AG20443 (cell line): ENCODE measurements at places on chromosomes 4 and X.

DNA sequence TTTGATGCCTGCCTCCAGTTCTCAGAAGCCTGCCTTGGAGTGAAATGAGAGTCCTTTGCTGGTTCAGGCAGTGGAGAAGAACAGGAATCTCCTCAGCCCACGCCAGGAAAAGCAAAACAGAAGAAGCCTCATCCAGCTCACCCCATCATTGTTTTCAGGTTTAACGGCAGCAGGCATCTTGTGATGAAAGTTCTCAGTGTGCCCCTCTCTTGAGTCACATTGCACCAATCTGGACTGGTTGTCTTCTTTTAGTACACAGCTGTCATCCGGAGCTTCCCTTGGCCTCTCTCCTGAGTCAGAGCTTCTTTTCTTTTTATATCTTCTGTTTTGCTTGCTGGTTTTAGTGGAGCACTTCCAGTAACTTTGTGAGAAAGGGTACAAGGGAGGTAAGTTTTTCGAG is 50.9 kb downstream of the TSPAN7 start:
- no peak for DNase-seq

DNA sequence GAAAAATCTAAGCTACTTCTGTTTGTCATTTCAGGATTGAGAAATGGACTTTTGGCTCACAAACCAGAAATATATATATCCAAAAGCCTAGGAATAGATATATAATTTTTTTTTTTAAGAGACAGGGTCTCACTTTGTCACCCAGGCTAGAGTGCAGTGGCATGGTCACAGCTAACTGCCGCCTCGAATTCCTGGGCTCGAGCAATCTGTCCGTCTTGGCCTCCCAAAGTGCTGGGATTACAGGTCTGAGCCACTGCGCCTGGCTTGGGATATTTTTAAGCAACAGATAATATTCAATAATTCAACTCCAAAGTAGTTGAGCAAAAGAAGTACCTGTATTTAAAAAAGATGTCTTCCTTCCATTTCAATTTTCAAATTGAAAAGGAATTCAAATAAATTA is 112.5 kb downstream of the C4orf51 start:
- no peak for DNase-seq

DNA sequence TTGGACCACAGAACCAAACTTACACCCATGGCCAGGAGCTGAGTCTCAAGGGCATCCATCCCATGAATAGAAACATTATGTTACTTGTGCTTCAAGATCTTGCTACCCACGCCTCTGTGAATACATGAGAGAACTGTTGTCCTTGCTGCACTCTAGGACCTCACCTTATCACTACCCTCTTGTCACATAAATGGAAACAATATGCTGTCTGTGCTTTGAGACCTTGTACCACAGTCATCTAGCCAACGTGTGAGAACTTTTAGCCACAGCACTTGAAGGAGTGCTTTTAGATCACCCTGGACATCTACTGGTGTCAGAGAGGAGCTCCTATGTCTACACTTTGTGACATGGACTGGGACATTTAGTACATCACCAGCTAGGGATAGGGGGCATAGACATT is 30.7 kb upstream of the HUWE1 start:
- DNase-seq, result no peak

GRCh38 chr4:8343262-8343966 is 73.9 kb downstream of the HTRA3 start:
- DNase-seq, result peak; percentile 22

- DNase-seq, result no peak
These were observed 73.4 kb downstream of the ANAPC4 start for GRCh38 chr4:25450491-25450901.

DNA sequence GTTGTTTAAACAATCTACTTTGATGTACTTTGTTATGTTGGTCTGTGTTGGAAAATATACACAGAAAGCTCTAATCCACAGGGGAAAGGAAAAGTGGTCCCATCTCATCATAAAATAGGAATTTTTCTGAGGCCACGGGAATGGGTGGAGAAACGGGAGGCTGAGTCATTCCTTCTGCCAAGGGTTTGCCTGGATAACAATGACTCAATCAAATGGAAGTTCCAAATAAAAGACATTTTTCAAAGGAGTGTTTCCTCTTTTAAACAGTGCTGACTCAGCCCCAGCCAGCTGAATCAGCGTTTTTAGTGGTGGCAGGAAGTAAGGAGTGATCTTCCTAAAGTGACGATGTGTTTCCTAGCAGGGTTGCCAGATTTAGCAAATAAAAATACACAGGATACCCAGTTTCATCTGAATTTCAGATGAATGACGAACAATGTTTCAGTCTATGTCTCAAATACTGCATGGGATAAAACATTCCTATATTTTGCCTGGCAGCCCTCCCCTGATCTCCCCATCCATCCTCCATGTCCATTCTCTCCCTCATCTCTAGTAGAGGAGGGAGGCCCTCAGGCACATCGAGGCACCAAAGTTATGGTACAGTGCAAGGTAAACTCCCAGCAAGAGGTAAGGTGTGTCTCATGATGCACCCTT is 345.4 kb upstream of the GATB start:
- peak; percentile 91 for DNase-seq

GRCh38 chrX:151974336-151975227 is at the start of gene GABRE:
TSS of gene GABRE (minus strand) at chrX:151974676. CDS start at chrX:151974625, 51 bp downstream.
- DNase-seq, result peak; percentile 76
